ENCODE measurements at places on chromosomes 7 and 10. TPM values are rescaled to one million over a fixed set of nuclear protein-coding genes. Genes with fewer than 3 reads are reported as not detected.

GRCh38 chr7:4050126-4050660 lies 631.9 kb upstream of the FOXK1 start:
- DNase-seq = no peak
- H3K4me3 ChIP-seq = no peak overlapping the region
- no peaks in the 10 kb centered on the region for H3K36me3 ChIP-seq
- H3K27ac ChIP-seq = no peak overlapping the region

DNA sequence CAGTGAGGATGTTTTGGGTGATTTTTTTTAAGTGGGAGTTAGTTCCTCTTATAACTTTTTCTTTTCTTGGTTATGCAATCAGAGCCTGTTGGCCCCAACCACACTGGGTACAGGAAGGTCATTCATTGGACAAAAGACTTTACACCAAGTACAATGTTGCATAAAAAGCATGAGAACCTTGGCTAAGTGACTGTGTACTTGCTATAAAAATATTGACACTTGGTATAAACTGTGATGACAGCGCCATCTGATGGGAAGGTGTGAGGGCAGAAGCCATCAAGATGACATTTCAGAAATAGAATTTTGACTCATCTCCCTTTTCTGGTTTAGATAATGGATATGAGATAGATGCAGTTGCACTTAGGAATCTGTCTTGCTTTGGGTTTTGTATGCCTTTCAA lies 126.4 kb upstream of the CCDC6 start:
- peak; percentile 23 for DNase-seq
- no peaks in the 10 kb centered on the region for H3K27me3 ChIP-seq
- H3K4me3 ChIP-seq = no peak overlapping the region
- H3K4me1 ChIP-seq = peaks cover 15% of the 10 kb centered on the region

NPSR1 gene
- not detected for total RNA-seq

NYAP1 gene
- 0.15 TPM for total RNA-seq

- H3K4me1 ChIP-seq = no peaks in the 10 kb centered on the region
- H3K27me3 ChIP-seq = peaks cover 3% of the 10 kb centered on the region
- H3K27ac ChIP-seq = no peak overlapping the region
- no peaks in the 10 kb centered on the region for H3K36me3 ChIP-seq
- H3K4me3 ChIP-seq = no peak overlapping the region
These were observed 65.6 kb downstream of the WIPF3 start for GRCh38 chr7:29871787-29872398.

HYAL4 gene
- total RNA-seq = 0.37 TPM

GRCh38 chr7:1136841-1137516 lies 23.0 kb downstream of the ZFAND2A start:
- no peaks in the 10 kb centered on the region for H3K4me1 ChIP-seq
- no peaks in the 10 kb centered on the region for H3K27me3 ChIP-seq
- H3K27ac ChIP-seq = peak overlapping the region; percentile 27
- no peaks in the 10 kb centered on the region for H3K36me3 ChIP-seq

TFR2 gene
- total RNA-seq = 7.2 TPM

GRCh38 chr7:6271060-6271658 lies 1.3 kb downstream of the CYTH3 start:
- H3K27me3 ChIP-seq = no peaks in the 10 kb centered on the region
- H3K36me3 ChIP-seq = no peaks in the 10 kb centered on the region
- no peak overlapping the region for H3K27ac ChIP-seq
- H3K4me3 ChIP-seq = peak overlapping the region; percentile 67
- H3K4me1 ChIP-seq = peaks cover 9% of the 10 kb centered on the region
- DNase-seq = no peak

DNA sequence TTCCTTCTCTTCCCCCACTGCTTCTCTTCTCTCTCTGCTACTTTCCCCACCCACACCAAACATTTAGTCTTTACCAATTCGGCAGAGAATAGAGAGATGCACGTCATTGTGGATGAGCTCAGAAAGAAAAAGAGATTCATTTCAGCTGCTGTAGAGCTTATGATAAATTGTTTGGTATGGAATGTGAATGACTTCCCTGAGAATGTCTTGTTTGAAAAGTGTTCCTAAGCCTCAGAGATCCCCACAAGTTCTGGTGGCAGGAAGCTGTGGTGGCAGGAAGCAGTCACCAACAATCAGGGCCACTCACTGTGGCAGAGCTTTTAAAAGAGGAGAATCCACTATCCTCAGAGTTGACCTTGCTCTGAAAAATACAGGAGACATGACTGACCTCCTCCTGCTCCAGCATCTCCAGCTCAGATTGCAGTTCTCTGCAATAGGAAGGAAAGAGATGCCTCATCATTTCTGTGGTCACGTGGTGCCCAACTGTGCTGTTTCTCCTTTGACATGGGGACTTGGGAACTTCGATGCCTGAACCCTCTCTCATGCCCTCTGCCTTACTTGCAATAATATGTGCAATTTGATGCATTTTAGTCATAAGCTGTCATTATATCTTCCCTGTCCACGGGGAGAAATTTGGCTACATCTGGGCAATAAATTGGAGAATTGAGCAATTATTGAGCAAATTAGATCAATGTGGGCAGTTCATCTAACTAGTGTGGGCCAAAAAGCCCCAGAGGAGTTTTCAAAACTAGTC lies 76.5 kb downstream of the BMPER start:
- no peaks in the 10 kb centered on the region for H3K27me3 ChIP-seq
- no peaks in the 10 kb centered on the region for H3K36me3 ChIP-seq
- DNase-seq = no peak
- H3K27ac ChIP-seq = no peak overlapping the region

TRIM50 gene
- total RNA-seq = not detected

COL26A1 gene
- 0.08 TPM for total RNA-seq

DNA sequence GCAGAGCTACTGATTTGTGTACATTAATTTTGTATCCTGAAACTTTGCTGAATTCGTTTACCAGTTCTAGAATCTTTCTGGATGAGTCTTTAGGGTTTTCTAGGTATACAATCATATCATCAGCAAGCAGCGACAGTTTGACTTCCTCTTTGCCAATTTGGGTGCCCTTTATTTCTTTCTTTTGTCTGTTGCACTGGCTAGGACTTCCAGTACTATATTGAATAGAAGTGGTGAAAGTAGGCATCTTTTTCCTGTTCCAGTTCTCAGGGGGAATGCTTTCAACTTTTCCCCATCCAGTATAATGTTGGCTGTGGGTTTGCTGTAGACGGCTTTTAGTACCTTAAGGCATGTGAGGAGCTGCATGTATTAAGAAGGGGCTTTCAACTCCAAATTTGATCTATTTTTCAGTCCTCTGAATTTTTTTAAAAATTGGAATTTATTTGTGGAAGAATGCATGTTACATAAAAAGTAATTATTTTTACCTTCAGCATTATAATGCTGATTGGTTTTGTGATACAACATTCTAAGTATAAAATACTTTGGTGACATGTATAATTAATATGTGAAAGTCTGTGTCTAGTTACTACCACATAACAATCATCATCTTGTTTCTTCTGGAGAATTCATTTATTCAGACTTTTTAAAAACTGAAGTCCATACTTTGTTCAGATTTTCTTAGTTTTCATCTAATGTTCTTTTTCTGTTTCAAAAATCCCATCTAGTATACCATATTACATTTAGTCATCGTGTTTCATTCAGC lies 49.6 kb downstream of the CPED1 start:
- no peaks in the 10 kb centered on the region for H3K4me1 ChIP-seq
- H3K27ac ChIP-seq = no peak overlapping the region
- H3K4me3 ChIP-seq = no peak overlapping the region
- DNase-seq = no peak
- no peaks in the 10 kb centered on the region for H3K27me3 ChIP-seq
- H3K36me3 ChIP-seq = no peaks in the 10 kb centered on the region

GRCh38 chr10:78934994-78935602 lies 133.7 kb upstream of the ZMIZ1 start:
- no peaks in the 10 kb centered on the region for H3K36me3 ChIP-seq
- H3K27ac ChIP-seq = no peak overlapping the region
- H3K4me1 ChIP-seq = no peaks in the 10 kb centered on the region
- DNase-seq = no peak

Measured in GM12878 (cell line).